ENCODE measurements at places on chromosomes 6 and 20.
A peak's percentile ranks its signal among the peaks of the same experiment; 100 is the strongest.

GRCh38 chr6:82691997-82692396 lies 328.4 kb downstream of the TPBG start:
- no peak for DNase-seq

GRCh38 chr6:6614096-6614982 lies 25.8 kb downstream of the LY86 start:
- DNase-seq = peak; percentile 25

- no peak for DNase-seq
These were observed 51.1 kb downstream of the FAM83B start for GRCh38 chr6:54897462-54898189.

DNA sequence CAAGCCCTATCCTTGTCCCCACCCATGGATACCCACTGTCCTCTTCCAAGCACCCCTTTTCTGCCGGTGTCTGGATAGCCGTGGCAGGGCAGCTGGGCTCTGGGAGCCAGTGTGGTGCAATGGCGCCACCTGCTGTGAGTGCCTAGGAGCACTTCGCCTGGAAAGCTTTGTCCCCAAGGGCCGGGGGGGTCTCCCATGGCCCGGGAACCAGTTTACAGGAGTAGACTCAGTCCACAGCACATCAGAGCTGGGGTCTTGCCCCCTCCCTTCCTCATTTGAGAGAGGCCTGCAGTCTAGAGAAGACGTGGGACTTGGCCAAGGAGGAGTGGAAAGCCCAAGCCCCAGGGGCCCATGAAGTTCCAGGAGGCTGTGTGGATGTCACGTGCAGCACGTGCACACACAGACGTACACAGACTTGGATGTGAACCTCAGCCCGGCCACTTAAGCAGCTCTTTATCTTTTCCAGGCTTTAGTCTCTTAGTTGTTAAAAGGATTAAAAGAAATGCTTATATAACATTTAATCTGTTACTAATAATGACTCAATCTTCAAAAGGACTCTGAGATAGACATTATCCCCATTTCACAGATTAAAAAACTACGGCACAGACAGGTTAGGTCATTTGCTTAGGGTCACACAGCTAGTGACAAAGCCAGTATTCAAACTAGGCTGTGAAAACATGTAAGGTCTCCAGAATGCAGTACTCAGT lies 40.9 kb upstream of the CDH22 start:
- DNase-seq = peak; percentile 33

DNA sequence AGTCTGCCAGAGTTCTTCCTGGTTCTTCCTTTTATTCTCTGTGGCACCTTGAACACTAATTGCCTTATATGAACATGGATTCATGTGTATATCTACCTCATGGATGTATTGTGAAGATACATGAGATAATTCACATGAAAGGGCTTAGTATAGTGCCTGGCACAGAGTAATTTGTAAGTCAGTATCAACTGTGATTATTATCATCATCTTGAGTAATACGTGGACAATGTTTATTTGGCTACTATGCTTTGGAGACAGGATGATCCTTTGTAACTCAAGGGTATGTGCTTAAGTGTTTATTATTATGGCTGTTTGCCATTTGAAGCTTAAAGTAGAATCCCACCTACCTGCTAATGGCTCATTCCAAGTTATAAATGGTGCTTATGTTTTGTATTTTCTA lies 16.0 kb downstream of the DOP1A start:
- no peak for DNase-seq

DNA sequence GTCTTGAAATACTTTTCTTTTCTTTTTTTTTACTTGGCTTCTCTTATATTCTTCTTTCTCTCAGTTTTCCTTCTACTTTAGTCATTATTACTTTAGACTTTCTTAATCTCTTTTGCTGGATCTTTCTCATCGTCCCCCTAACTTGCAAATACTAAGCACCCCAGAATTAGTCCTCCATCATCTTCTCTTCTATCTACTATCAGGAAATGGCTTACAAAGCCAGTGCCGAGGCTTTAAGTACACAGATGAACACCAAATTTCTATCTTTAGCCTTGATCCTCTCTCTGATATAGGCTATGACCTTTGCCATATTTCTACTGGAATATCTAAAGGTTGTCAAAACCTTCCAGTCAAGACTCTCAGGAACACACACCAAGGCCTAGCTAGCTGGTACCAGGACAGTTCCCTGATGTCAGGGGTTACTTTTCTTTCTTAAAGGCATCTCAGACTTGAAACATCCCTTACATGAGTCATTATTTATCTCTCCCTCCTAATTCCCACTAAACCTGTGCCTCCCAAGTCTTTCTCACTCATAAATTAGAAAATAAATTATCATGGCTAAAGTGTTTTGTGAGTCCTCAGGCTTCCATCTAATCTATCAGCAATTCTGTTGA lies 278.6 kb upstream of the TCF21 start:
- DNase-seq = no peak

GRCh38 chr20:51703400-51704287 lies 64.5 kb downstream of the ATP9A start:
- DNase-seq = no peak

GRCh38 chr6:84467296-84467695 lies 239.9 kb upstream of the CEP162 start:
- DNase-seq = no peak

GRCh38 chr20:51399006-51399890 lies 143.3 kb downstream of the NFATC2 start:
- no peak for DNase-seq

GRCh38 chr20:54545676-54546358 lies 70.4 kb downstream of the DOK5 start:
- DNase-seq = no peak

- no peak for DNase-seq
These were observed 29.5 kb downstream of the CDYL start for GRCh38 chr6:4805553-4806336.

GRCh38 chr6:40788661-40789655 lies 201.8 kb upstream of the LRFN2 start:
- DNase-seq = peak; percentile 25

DNA sequence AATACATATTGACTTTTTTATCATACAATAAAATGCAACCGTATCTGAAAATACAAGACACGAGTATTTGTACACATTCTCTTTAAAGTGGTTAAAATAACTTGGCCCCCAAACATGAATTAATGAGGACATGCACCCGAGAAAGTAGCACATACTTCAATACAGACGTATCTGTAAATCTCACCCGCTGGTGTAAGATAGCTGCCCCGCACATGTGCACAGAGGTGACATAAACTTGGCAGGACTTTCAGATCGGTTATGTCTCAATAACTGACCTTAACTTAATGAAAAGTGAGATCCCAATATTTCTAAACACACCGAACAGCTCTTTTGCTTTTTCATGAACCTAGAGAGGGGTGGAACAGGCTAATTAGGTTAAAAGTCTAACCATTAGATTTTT lies 91.5 kb upstream of the RPS6KA2 start:
- no peak for DNase-seq

- no peak for DNase-seq
These were observed 42.8 kb downstream of the SLC35B3 start for GRCh38 chr6:8392569-8392968.

DNA sequence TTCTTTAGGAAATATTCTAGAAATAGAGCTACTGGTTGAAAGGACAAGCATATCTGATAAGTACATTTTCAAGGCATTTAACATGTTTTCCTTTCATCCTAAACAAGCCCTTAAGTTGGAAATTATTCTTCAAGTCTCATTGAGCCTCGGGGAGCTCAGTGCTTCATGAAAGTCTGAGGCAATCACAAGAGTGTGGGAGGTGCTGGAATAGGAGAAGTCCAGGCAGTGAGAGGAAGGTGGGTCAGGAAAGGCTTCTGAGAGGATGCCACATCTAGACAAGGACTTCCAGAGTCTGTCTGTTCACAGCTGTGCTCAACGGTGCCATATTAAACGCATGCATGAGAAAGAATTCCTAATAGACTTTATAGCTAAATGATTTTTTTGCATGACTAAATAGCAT lies 69.8 kb downstream of the CD83 start:
- no peak for DNase-seq

DNA sequence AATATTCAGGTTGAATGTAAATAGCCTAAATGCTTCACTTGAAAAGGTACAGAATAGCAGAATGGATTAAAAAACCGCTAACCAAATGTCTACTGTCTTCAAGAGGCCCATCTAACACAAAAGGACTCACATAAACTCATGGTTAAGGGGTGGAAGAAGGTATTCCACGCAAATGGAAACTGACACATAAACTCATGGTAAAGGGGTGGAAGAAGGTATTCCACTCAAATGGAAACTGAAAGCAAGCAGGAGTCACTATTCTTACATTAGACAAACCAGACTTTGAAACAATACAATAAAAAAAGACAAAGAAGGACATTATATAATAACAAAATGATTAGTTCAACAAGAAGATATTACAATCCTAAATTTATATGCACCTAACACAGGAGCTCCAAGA lies 38.3 kb upstream of the PKIB start:
- no peak for DNase-seq

DNA sequence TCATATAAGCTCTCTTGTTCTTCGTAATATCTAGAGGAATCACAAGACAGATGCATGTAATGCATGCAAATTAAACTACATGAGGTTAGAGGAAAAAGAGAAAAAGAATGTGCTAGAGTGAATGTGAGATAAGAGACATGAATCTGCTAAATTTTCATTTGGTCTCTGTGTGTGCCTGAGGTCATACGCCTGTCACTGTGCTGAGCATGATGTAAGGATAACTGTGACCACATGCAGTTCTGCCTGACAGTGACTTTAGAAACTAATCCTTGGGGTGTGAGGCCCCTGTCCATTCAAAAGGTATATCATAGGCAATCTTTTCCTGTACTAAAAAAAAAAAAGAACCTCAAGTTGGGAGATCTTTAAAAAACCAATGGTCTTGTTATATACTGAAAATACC lies 70.6 kb downstream of the SHPRH start:
- DNase-seq = no peak

- DNase-seq = no peak
These were observed 712.0 kb upstream of the NRSN1 start for GRCh38 chr6:23414051-23414445.

DNA sequence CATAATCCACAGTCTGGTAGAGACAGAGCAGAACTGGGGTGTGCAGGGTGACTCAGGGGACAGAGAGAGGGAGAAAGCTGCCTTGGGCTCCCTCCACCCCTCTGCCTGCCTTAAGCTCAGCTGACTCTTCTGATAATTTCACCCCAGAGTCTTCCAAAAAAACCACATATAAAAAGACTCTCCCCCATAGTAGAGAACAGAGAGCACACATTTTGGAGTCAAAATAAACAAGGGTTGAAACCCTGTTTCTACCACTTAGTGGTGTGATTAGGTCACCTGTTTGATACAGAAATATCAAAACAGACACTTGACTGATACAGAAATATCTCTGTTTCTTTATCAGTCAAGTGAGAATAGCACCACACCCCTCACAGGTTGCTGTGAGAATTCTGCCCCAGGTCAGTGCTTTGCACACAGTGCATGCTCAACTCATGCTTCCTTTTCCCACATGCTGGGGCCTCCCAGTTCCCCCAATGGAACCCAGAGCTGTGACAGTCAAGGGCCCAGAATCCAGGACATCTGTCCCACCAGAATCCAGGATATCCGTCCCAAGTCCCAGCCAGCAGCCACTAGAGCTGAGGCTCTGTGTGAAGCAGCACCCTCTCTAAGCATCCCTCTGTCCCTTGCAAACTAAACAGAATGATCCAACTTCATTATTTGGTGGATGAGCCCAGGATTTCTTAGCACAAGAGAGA lies 1.2 kb downstream of the TREML2 start:
- peak; percentile 39 for DNase-seq

GRCh38 chr6:128511506-128511905 lies 8.9 kb downstream of the PTPRK start:
- no peak for DNase-seq

DNA sequence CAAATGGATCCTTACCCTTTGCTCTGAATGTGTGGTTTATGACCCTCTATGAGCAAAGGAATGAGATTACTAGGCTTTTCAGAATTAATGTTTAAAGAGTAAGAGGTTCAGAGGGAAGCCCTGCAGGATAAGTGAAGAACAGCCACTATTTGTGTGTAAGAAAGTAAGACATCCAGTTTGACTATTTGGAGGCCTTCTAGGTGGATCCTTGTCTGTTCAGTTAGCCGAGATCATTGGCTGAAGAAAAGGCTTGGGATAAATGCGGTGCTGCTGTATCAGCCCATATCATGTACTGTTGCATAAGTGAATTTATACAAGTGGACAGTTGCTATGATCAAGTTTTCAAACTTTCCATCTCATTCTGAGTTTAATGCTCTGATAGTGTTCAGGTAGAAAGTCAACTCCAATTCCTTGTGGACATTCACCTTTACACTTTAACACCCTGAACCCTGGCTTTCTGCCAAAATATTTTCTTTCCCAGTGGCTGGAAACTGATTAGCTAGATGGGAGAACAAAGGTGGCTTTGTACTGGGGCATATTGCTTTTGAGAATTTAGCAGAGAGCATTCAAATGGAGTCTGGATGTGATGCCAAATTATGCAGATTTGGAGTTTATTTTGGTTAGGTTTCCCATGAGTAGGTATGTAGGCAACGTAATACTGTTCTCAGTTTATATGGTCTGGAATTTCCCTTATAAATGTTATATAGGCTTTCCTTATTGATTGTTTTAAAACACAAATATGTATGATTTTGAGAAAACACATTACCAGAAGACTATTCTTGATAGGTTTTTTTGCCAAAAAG lies 15.0 kb downstream of the PARD6B start:
- DNase-seq = no peak

DNA sequence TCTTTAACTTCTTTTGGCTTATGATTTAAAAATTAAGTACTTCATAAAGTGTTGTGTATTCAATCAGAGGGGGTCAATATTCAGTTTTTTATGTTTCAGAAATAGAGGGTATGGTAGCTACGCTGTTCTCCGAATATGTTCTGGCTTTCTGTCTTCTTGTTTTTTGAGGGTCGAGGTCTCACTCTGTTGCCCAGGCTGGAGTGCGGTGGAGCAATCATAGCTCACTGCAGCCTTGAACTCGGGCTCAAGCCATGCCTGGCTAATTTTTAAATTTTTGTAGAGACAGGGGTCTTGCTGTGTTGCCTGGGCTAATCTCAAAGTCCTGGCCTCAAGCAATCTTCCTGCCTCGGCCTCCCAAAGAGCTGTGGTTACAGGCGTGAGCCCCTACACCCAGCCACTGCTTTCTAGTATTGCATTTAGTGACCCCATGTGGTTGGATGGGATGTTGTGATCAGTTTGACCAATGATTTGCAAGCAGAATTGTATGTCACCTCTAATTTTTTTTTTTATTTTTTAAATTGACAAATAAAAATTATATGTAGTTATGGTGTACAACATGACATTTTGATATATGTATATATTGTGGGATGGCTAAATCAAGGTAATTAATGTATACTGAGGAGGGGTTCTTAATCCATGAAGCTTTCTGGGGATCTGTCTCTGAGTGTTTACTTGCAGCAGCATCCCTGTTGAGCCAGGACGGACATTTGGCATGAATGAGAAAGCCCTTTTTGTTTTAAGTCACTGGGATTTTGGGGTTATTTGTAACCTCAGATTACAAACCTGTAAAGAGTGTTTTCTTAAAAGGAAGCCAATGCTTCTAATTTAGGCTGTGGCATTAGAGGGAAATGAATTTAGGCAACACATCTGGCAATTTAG lies 38.5 kb upstream of the DEK start:
- no peak for DNase-seq
